ENCODE measurements at places on chromosomes 16 and 17. TPM values are rescaled to one million over a fixed set of nuclear protein-coding genes. Genes with fewer than 3 reads are reported as not detected.

CNTD1 gene
- 0.06 TPM for total RNA-seq

NTN3 gene
- total RNA-seq, result 1.7 TPM

TNFSF13 gene
- total RNA-seq, result 0.37 TPM

DNA sequence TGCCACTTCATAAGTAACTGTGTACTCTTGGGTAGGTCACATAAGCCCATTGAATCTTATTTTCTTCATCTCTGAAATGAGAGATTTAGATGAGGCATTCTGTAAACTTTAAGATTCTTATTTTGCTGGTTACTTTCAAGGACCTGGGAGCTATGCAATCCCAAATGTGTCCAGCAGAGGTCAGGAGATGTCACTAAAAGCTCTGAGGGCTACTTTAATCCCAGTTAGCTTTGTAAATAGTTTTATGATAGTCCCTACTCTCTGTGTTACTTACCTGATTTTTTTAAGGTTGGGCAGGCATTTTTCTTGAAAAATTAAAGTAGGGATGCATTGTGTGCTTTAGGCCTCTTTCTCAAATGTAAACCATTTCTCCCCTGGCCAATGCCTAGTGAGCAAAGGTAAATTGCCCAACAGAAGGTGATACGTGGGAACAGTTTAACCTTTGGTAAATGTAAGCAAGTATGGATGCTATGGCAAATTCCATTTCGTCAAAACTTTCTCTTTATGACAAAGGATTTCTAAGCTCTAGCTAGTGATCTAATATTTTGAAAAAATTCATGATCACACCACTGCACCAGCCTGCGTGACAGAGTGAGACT is 57.1 kb upstream of the WSB1 start:
- peak; percentile 73 for DNase-seq

DNA sequence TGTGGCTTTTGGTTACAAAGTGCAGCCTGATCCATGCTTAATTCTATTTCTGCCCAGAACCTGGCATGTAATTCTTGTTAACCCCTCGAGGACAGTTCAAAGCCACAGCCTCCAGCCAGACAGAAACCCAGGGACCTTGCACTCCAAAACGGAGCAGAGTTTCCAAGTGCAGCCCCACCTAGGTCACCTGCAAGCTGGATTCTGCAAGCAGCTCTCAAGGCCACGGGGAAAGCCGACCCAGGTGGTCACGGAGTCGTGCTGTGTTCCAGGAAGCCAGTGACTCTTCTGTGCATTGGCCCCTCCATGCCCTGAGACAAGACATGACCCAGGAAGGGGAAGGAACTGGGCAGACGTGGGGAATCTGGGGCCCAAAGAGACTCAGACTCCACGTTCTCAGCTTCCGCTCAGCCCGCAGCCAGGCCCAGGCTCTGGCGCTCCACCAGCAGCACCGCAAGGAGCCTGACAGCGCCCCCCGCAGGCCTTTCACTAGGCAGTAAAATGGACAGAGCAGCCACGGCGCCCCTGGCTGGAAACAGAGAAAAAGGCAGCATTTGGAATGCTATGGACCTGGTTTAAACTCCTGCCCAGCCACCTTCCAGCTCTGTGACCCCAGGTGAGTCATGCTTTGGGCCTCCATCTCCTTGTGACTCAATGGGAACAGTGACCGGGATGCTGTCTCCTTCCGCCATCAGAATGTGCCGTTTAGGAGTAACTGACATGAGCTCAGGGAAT is 27.3 kb upstream of the GSG1L start:
- DNase-seq, result peak; percentile 66

- no peak for DNase-seq
Observed at GRCh38 chr16:8964462-8964861, 756 bp upstream of the USP7 start.

DNA sequence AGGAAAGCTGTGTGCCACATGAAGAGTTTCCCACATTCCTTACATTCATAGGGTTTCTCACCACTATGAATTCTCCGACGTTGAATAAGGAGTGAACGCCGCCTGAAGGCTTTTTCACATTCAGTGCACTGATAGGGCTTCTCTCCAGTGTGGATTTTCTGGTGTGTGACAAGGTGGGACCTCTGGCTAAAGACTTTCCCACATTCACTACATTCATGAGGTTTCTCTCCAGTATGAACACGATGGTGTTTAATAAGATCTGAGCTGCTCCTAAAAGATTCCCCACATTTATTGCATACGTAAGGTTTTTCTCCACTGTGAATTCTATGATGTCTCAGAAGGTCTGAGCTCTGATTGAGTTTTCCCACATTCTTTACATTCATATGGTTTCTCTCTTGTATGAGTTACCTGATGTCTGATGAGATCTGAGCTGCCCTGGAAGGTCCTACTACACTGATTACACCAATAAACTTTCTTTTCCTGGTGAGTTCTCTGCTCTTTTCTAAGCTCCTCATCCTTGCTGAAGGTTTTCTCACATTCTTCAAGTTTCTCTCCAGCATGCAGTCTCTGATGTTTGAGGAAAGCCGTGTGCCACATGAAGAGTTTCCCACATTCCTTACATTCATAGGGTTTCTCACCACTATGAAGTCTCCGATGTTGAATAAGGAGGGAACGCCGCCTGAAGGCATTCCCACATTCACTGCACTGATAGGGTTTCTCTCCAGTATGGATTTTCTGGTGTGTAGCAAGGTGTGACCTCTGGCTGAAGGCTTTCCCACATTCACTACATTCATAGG is 10.0 kb downstream of the ZNF594 start:
- DNase-seq, result no peak

DNA sequence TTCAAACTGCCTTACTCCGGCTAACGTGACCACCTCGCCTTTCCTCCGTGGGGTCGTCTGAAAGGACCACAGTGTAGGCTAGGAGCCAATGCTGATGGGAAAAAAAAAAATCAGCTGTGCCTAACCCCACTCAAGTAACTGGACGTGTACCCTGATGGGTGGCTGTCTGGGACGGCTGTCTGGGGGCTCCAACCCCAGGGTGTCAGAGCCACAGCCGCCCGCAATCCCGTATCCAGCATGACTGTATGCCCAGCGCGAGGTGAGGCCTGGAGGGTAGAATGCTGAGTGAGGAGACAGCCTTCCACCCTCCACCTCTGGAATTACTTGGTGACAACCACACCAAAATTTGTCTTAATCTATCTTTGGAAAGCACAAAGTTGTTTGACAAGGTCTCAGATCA is 2.8 kb downstream of the CSNK1D start:
- DNase-seq, result no peak

- no peak for DNase-seq
Observed at GRCh38 chr16:8649829-8650554, 24.4 kb upstream of the ABAT start.

GRCh38 chr17:78125976-78126894 is 2.3 kb downstream of the TMC6 start:
- no peak for DNase-seq

DNA sequence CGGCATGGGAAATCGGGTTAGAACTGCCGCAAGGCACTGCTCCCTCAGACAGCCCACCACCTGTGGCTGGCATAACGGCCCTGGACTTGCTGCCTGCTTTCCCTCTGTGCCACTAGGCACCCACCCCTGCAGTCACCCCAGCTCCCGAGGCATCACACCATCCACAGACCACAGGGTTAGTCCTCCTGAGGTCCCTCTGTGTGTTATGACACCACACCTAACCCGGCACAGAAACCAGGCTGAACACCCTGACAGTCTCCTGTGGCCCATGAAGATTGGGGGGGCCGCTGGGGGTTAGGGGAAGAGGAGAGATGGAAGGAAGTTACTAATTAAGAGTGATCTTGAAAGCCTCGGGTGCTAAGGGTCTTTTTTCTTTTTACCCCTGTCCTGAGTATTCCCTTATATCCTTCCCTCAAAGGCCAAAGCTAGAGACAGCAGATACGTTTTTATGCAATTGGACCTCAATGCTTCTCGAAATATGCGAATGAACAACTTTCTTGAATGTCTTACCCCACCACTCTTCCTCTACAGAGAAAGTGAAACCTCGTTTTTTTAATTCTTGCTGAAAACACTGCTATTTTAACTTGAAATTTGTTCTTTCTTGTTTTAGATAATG is 7.0 kb downstream of the CYTH1 start:
- DNase-seq, result no peak

GRCh38 chr17:57292091-57292490 is 35.8 kb downstream of the MSI2 start:
- no peak for DNase-seq

GRCh38 chr16:56591377-56592060 is 2.2 kb downstream of the MT3 start:
- no peak for DNase-seq

DNA sequence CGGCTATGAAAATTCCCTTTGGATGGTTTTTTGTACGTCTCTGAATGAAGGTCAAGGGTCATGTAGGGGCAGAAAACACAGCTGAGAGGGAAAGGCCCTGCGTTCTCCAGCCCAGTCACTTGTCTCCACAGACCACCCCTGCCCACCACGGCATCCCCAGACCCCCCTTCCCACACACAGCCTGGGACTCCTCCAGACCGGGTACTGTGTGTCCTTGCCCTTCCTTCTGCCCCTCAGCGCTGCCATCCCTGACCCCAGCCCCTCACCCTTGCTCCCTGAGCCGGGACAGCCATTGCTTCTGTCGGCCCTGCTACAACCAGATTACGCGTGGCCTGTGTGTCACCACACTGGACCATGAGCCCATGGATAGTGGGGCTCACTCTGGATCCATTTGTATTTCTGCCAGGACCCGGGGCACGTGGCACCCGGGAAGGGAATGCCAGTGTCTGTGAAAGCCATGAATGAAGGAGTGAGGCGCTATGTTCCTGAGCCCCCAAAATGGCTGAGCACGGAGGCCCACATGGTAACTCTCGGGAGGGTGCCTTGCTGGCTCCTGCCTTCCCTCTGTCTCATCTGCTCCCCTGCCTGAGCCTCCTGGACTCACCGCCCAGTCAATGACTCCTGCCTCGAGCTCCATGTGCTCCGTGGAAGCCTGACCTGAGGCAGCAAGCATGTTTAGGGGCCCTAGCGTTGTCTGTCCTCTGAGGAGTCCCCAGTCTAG is 139.1 kb upstream of the FOXF1 start:
- no peak for DNase-seq
